ENCODE measurements at places on chromosomes 6 and 20. TPM values are rescaled to one million over a fixed set of nuclear protein-coding genes. Genes with fewer than 3 reads are reported as not detected.

KIAA0408 gene
- total RNA-seq: 25.2 TPM

GRCh38 chr6:43687437-43688347 lies at the start of gene MRPS18A:
Gene MRPS18A, minus strand, starts transcription at chr6:43687791. Its CDS starts 12 bp downstream, at chr6:43687779.
- DNase-seq: peak; percentile 94

DNA sequence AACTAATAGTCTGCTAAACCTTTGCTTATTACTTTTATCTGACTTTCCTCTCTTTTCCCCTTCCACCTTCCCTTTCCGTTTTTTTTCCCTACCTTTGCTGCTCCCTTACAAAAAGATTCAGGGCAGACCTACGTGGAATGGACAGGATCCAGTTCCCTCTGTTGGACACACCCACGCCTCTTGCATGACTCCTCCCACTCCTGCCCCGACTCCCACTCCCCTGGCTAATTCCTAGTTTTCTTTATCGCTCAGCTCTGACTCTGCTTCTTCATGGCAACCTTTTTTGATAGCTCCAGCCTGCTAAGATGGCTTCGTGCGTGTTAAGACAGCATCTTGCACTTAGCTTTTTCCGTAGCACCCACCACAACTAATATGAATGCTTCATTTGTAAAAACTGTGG lies 715.6 kb upstream of the NRSN1 start:
- no peak for DNase-seq

- DNase-seq: no peak
Measured at GRCh38 chr20:24102290-24102689, 113.7 kb upstream of the GGTLC1 start.

GRCh38 chr6:132693478-132693877 lies 20.4 kb downstream of the VNN1 start:
- DNase-seq: no peak

- no peak for DNase-seq
Measured at GRCh38 chr6:10685092-10685915, 9.1 kb downstream of the C6orf52 start.

CCDC28A gene
- total RNA-seq: 23.7 TPM

PHACTR3 gene
- 0.17 TPM for total RNA-seq

DNA sequence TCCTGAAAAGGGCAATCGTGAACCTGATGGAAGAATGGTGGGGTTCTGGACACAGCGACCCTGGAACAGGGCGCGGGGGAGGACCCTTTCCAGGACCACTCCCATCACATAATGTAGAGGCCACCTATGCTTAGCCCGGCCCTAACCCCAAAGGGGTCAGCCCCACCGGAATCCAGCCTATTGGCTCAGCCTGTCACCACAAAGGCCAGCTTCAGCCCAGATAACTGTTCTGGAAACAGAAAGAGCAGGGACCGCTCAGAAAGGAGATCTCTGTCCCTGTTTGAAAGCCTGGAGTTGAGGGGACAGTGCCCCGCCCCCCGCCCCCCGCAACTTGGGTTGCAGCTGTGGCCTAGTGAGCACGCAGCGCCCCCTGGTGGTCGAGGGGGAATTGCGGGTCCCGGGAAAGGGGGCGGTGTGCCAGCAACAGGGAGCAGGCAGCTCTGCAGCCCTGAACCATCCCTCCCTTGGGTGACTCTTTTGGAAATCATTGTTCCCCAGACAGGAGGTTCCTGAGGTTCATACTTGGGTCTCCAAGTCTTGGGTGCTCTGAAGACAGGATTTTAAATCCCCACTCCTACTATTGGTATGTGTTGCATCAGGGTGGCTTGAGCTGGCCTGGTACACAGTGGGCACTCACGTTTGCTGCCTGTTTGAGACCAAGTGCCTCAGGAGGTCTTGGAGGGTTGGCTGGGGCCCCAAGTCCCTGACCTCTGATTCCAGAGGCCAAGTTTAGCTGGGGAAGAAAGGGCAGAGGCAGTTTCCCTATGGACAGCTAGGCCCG lies 1.5 kb downstream of the SIGLEC1 start:
- DNase-seq: peak; percentile 95
